NCI-H1092 treated with DMSO at 0.1 percent for 48 hours (cell line): ENCODE measurements at places on chromosomes 4 and X.
A peak's percentile ranks its signal among the peaks of the same experiment; 100 is the strongest.

DNA sequence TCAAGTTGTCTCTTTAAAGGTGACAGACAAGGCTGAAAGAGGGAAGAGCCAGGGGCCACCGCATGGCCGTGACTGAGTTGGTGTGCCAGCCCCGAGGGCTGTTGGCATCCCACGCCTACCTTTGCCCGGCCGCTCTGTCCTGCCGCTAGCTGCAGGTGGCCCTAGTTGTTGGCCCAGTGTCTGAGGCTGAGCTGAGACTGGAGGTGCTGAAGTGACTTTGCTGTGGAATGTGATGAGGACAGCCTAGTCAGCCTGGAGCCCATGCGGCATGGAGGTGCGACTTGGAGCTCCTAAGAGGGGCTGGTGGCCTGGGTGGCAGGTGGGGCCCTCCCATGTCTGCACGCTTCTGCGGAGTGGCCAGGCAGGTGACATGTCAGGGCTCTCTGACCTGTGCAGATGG is 6.6 kb downstream of the TADA2B start:
- DNase-seq = no peak

- no peak for DNase-seq
Measured at GRCh38 chr4:38785901-38786402, 3.2 kb upstream of the TLR10 start.

GRCh38 chr4:32858971-32859370 is 2138.8 kb downstream of the PCDH7 start:
- no peak for DNase-seq

GRCh38 chr4:108425988-108426387 is 194.4 kb upstream of the RPL34 start:
- no peak for DNase-seq

GRCh38 chrX:38699696-38700095 is 101.6 kb upstream of the MID1IP1 start:
- no peak for DNase-seq

- no peak for DNase-seq
Measured at GRCh38 chrX:1592470-1593142, 1.2 kb downstream of the AKAP17A start.

GRCh38 chr4:40584517-40585141 is 45.0 kb downstream of the RBM47 start:
- no peak for DNase-seq

DNA sequence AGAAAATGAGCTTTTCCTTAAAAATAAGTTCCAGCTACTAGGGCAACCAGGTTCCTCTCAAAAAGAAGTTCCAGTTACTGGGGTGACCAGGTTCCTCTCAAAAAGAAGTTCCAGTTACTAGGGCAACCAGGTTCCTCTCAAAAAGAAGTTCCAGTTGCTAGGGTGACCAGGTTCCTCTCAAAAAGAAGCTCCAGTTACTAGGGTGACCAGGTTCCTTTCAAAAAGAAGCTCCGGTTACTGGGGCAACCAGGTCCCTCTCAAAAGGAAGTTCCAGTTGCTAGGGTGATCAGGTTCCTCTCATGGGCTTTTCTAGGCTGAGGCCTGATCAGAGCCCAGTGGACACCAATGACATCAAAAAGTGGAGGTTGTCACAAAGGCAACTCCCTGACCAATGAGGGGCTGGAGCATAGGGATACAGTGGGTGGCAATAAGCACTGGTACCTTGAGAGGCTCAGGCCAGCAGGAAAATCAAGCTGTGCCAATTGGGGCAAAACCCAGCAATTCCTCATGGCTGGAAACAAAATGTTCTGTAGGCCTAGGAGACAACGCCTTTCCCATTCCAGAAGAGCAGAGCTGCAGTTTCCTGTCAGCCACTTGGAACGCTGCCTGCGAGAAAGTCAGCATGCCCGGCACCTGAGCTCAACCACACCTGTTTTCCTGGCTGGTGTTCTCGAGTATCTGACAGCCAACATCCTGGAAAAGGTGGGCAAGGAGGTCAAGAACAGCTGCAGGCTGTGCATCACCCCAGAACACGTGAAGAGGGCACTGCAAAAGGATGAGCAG is 12.3 kb upstream of the SYTL5 start:
- DNase-seq = peak; percentile 43

GRCh38 chrX:31213941-31214340 is 142.1 kb upstream of the FTHL17 start:
- DNase-seq = peak; percentile 14

DNA sequence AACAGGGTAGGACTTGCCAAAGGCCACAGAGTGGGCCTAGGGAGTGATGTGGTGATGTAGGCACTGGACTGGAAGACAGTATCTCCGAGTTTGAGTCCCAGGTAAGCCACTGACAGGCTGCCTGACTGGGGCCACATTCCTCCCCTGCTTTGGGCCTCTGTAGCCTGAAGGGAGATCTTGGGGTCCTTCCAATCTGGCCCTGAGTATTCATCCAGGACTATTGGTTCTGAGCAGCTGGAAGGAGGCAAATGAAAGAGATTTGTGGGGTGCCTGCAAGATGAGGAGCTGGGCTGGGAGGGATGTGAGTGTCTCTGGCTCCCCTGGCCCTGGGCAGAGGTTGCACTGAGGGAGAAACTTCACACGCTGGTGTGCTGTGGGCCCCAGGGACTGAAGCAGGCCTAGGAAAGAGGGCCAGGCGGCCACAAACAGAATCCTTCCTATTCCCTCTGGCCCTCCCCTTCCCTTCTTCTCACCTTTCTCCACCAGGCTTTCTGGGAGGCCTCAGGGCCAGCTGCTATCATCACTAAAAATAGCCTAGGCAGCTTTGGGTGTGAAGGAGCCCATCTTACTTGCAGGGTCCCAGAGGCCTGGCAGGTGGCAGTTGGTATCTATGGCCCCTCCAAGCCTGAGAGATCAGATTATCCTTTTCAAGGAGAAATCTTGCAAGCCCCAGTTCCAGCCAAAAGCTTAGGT is 70.1 kb downstream of the PJA1 start:
- DNase-seq = no peak

DNA sequence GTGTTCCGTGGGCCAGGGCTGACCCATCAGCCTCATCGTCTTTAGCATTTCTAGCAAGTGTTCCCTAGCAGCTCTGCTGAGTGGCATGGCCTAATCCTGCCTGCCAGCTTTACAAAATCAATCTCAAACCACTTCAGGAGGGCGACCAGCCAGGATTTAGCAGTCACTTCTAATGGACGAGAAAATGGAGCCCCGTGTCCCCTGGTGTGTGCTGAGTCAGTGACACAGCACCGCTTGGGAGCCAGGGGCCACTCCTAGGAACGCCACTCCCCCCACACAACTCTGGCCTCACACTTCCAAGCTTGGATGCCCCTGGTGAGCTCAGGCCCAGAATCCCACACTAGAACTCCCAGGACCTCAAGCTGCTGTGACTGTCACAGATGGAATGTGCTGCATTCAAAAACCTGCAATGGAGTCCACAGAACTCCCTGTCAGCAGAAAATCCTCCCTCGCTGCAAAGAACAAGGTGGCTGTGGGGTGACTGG is 311.2 kb upstream of the GATB start:
- peak; percentile 8 for DNase-seq

DNA sequence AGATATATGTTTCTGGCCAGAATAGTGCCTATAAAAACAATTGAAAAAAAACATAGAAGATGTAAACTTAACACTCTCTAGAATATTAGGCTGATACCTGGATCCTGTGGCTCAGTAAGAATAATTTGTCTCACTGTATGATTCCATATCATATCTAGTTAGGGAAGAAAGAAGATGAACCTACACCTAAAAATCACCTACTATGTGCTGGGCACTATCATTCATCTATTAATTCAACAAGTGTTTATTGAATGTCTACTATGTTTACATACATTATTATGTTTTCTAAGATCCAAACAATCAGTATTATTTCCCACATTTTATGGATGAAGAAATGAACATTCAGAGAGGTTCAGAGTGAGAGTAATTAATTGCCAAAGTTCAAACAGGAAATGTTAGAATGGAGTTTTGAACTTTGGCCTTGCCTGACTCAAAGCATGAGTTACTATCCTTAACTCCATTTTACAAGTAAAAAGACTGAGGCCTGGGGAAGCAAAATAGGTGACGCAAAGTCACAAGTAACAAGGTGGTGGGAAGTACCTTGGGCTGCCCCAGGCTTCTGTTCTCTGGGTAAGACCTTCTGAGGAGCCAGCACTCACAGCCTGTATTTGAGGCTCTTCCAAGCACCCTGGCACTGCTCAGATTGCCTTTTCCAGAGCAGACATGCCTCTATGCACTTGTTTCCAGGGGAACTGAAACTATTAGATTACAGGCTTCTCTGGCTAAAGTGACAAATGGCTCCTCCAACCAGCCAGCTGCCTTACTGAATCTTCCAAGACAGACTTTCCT is 111.1 kb upstream of the ACSL4 start:
- DNase-seq = no peak

DNA sequence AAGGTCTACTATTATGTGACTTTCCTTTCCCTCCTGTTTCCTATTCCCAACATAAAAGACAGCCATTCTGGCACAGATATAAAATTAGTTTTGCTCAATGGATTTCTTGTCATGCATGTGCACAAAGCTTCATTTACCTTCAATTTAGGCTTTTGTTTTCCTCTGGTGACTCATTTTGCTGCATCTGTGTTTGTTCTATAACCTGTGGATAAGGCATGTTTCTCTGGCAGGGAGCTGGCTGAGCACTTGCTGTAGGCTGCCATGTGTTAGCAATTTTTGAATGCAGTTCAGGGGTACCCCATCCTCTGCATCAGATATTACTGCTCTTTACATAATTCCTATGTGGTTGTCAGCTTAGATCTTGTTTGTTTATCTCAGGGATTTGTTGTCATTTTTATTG is 202.8 kb upstream of the GRID2 start:
- no peak for DNase-seq

DNA sequence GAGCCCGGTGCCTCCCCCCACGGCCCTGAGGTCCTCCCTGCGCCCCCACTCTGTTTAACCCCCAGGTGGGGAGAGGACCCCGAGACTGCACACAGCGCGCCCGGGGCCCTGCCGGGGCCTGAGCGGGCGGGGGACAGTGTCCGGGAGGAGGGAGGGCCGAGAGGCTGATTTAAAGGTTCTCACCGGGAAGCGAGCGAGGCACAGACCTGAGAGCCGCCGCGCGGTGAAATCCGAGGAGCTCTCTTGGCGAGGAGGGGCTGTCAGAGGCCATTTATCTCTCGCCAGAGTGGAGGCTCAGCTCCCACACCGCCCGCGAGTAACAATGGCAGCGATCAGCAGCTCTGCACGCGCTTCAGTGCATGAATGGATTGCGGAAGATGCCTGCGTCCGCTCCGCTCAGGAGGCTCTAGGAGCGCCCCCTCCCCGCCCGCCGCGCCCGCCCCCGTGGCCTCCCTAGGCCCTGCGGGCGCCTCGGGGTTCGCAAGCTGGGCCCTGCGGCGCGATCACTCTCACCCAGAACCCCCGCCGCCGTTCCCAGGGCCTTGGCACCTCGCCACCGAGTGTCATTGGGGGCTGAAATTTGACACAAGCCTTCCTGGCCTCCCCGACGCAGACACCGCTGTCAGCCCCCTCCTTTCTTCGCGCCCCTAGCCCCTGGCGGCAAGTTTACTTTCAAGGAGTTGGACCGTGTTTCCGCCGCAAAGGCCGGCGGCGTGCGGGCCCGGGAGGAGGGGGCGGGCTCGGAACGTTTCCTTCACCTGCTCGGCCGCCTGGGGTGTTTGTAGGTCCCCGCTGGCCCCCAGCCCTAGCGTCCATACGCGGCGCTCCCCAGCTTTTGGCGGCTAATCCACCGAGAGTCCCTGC is 48.7 kb upstream of the BCOR start:
- DNase-seq = peak; percentile 64

DNA sequence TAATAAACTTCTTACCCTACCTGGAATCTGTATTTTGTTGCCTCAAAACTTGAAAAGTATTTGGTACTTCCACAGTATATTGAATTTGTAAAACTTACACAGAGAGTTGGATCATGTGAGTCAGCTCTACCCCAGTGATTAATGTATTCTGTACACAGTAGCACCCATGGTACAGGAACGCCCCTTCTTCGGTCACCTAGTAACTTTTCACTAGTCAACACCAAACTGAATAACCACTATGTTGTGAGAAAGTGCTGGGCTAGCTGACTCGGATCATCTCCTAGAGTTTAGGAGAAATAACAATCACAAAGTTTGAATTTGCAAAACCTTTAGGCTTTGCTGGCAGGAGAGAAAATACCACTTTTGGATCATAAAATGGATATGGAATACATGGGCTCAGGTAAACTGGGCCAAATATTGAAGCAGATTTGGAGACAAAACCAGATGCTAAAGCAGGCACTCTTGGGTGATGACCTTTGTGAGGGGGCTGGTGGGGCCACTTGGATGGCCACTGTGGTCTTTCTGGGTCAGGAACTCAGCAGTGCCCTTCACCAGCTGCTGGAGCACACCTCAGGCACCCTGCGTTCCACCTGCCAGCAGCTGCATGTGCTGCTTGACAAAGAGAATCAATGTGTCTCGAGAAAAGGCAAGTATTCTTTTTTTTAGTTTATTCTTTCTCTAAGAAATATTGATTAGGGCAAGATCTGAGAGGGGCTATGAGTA is at the start of gene DTHD1:
Gene DTHD1, plus strand, starts transcription at position 233 of the 723 bp plus-strand sequence. Its CDS starts 143 bp downstream, at position 376.
- DNase-seq = no peak

DNA sequence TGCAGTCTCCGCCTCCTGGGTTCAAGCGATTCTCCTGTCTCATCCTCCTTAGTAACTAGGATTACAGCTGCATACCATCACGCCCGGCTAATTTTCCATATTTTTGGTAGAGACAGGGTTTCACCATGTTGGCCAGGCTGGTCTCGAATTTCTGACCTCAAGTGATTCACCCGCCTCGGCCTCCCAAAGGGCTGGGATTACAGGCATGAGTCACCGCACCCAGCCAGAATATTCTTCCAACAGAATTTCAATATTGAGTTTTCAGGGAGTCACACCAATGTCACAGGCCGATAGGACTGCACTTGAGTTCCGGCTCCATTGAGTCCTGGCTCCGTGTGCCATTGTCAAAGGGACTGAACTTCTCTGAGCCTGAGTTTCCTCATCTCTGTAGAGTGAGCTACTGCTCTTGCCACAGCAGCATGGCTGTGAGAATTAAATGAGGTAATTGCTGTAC is 82.9 kb downstream of the CLCN4 start:
- DNase-seq = no peak

DNA sequence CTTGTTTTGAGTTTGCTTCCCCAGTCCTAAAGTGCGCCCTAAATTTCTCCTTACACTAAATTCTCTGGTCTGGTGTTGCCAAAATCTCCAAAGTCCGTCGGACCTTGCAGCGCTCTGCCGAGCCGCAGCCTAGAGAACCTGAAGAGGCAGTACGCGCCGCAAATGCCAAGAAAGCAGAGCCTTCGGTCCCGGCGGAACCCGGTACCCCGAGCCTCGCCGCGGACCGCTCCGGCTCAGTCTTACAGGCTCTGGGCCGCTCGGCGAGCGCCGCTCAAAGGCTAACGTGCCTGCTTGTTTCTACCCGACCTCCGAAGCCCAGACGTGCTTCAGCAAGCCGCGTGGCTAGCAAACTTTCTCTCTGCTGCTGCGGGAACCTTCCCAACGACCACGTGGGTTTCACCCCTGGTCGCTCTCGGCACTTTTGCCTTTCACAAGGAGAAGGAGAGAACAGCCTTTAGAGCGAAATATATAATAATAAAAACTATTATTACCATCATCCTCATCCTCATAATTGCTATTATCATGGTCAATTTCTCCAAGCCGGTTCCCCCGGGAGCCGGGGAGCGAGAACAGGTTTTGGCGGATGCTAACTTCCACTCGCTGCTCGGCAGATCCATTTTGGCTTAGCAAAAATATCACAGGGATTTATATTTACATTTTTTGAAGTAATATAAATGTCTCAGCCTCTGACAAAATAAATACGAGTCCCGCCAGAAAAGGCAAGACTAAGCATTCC is 2.2 kb upstream of the HTR2C start:
- DNase-seq = no peak
